Left cardiac atrium (tissue), 4 donors: ENCODE measurements at places on chromosomes 12 and 14. TPM values are rescaled to one million over a fixed set of nuclear protein-coding genes. Genes with fewer than 3 reads are reported as not detected.

DNA sequence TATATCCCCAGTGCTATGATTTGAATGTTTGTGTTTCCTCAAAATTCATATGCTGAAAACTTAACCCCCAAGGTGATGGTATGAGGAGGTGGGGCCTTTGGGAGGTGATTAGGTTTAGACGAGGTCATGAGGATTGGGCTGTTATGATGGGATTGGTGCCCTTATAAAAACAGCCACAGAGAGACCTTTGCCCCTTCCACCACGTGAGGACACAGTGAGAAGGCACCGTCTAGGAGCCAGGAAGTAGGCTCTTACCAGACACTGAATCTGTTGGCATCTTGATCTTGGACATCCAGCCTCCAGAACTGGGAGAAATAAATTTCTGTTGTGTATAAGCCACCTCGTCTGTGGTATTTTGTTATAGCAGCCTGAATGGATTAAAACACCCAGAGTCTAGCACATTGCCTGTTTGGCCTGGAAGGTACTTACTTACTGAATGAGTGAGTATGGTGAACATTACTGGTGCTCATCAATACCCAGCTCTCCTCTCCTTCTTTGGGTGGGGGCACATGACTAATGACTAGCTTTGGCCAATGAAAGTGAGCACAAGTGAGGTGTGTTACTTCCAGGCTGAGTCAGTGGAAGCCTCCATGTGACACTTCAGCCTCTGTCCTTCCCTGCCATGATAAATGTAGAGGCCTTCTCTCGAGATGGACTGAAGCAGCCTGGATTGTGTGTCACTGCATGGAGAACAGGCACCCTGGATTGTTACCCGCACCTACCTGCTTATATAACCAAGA is 72.4 kb upstream of the CHST11 start:
- no peak for DNase-seq

DNA sequence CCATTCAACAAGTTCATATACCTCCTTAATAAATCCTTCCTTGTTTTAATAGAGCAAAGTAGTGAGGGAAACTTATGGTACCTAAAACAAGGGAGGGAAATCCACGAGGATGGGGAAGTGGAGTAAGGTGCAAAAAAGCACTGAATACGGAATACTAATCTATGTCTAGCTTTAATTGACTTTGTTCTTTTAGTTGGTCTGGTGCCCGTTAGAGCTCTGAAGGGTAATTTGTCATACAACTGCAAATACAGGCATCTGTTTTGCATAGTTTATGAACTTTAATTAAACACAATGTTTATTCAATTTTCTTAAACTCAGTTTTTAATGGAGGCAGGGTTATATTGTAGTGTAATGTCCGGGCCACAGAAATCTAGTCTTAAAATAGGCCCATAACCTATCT is 67.0 kb downstream of the E2F7 start:
- no peak for DNase-seq

AKAP3 gene
- 5.9 TPM for total RNA-seq

TAS2R42 gene
- total RNA-seq, result not detected

GPD1 gene
- 88.6 TPM for total RNA-seq

HCAR3 gene
- 1.4 TPM for total RNA-seq

TAS2R13 gene
- total RNA-seq, result 0.44 TPM

EMP1 gene
- 304 TPM for total RNA-seq

AICDA gene
- total RNA-seq, result not detected

NKX2-8 gene
- not detected for total RNA-seq

DNA sequence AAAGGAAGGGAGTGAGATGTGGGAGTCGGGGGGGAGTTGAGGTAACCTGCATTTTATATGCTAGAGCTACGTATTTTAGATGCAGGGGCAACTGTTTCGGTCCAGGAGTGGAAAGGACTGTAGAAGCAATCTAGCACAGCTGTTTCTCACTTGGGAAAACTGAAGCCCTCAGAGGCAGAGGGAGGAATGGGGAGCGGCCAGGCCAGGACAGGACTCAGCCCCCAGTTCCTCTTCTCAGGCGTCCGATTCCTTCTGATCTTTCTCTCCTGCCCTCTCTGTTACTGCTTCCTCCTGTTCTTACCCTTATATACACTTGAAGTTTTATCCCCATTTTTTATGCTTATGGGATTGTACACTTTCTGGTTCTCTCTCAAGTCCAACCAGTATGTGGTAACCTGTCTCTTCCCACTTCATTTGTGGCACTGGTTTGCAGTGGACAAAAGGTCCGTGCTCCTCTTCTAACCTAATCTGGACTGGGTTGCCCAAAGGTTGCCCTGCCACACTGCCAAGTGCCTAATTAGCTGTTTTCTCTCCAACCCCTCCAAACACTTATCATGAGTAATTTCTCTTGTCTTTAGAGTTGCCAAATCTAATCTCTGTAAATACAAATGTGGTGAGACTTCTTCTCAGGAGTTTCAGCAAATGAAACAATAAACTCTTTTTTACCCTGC is 16.2 kb downstream of the LPCAT3 start:
- DNase-seq, result no peak

RTL1 gene
- not detected for total RNA-seq

ESR2 gene
- 1.3 TPM for total RNA-seq

DNA sequence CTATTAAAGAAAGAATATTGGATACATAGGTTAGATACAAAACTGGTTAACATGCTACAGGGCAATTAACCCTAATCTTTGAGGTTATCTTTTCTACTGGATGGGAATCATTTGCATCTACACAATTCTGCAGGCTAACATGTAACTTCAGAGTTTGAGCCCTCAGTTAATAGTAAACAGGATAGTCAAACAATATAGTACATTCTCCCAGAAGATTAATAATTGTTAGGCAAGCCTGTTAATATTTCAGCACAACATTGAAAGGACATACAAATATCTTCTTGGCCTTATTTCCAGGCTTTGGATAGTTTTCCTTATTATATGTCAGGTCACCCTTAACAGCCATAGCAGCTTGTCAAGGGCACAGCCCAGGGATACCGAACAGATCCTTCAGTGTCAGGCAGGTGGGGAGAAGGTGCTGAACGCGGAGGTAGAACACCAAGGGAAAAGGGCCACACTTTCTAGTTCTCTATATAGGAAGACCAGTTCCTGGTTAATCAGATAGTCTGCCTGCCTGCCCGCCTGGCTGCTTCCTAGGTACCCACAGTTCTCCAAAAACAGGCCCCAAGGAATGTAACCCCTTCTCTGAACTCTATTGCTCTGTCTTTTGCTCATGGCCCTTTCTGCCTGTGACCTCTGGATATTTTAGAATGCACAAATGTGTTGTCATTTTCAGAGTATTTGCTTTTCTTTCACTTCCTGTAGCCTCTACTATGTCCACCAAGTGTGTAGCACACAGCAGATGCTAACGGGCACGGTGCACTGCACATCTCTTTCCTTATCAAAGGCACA is 256.0 kb downstream of the PCNX1 start:
- DNase-seq, result no peak

GRCh38 chr12:93043192-93043876 is 114.2 kb upstream of the EEA1 start:
- DNase-seq, result no peak

DNA sequence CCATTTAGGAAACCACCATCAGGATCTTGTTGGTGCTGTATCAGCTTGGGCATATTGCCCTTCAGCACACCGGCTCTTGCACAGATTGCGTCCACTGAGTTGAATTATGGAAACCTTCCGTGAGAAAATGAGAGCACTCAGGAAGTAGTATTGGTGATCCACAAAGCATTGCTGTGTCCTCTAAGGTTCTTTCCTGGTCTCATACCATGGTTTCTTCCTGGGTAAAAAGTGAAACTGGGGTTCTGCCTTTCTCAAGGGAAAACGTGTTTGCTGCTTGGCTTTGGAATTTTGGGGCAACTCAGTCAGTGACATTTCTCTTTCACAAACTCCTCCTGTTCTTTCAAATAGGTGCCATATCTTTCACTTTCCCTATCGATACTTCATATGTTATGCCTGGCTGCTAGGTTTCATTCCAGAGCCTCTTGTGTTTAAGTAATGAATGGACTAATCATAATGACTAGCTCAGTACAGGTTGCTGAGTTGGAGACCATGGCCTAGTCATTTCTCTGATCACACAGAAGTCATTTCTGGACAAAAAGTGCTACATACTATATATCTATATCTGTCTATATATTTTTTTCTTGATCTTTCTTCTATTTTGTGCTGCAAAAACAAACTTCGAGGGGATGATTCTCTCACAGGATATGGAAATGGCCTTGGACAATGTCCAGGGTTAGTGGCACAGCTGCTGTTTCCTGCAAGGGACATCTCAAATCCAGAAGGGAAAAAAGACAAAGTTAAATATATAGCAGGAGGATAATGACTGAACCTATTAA is 423.4 kb downstream of the ZFP36L1 start:
- no peak for DNase-seq

AMN1 gene
- total RNA-seq, result 9.8 TPM

- DNase-seq, result no peak
Observed at GRCh38 chr12:1650260-1650977, 21.4 kb downstream of the WNT5B start.

DNA sequence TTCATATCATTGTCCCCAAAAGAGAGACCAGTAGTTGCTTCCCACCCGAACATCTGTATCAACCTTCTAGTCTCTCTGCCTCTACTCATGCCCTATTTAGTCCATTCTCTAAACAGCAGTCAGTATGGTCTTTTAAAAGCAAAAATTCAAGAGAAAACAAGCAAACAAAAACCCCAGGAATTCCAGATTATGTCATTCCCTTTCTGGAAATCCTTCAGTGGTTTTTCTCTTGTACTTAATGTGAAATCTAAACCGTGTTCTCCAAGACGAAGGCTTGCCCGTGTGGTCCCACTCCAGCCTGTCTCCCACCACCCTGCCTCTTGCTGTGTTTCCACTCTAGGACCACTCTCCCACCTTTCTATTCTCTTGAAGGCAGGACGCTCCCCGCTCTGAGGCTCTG is 90.8 kb downstream of the TMEM30B start:
- no peak for DNase-seq

DNA sequence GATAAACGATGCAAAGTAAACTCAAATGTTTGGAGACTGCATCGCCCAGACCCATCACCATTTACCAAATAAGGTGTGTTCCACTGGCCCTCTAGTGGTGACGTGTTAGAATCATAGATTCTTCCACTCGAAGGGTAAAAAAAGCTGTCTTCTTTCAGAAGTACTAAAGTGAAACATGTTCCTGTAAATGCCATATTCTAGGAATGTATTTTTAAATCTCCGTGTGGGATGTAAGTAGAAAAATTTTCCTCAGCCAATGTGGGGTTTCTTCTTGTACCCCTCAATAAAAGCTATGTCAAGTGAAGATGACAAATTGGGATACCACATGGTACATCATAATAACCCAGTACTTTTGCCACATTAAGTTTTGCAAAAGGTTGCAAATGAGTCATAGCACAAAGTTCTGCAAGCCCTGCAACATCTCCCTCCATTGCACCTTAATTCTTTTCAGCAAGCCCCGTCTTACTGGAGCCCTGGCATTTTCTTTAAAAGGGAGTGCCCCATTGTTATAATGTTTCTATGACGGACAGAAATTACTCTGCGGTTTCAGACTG is 100.8 kb downstream of the CCER1 start:
- DNase-seq, result no peak

DNA sequence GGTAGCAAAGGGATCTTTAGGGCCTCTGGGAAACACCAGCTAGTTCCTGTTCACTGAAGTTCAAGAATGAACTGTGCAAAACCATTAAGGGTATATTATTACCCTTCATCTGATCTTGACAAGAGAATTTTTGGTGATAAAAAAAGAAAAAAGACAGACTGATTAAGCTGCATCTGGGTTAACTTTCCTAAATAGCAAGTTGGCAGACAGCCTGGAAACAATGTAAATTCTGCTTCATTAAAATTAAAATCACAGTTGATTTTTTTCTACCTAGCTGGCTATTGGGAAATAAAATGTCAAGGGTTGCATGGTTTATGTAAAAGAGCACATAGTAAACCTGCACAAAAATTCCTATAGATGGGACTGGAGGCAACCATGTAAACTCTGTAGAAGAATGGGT is 126.6 kb upstream of the PRKD1 start:
- DNase-seq, result no peak

DNA sequence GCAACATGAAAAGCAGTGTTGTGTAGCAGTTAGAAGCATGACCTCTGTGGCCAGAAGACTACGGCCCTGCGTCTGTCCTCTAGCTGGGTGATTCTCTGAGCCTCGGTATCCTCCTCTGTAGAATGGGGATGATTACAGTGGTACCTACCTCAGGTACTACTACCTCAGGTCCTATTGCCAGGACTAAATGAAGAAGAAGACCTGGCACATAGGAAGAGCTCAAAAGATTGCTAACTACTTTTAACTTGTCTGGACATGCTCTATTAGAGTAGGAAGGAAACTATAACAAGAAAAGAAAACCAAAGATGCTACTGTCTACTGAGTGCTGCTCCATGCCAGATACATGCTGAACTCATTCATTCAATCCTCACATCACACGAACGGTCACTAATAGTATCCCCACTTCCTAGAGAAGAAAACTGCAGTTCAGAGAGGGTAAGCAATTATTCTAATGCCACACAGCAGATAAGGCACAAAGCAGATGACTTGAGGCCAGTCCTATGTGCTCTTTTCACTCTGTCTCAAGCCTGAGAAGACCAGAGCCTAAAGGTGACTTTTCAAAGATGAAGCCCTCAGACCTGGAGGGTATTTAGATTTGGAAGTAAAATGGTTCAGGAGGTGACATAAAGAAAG is 108.1 kb upstream of the HIF1A start:
- DNase-seq, result no peak
